ENCODE measurements at places on chromosomes 7 and 10.
A peak's percentile ranks its signal among the peaks of the same experiment; 100 is the strongest.

GRCh38 chr10:46558122-46558391, 1.6 kb upstream of the GPRIN2 start:
- no peak for DNase-seq

DNA sequence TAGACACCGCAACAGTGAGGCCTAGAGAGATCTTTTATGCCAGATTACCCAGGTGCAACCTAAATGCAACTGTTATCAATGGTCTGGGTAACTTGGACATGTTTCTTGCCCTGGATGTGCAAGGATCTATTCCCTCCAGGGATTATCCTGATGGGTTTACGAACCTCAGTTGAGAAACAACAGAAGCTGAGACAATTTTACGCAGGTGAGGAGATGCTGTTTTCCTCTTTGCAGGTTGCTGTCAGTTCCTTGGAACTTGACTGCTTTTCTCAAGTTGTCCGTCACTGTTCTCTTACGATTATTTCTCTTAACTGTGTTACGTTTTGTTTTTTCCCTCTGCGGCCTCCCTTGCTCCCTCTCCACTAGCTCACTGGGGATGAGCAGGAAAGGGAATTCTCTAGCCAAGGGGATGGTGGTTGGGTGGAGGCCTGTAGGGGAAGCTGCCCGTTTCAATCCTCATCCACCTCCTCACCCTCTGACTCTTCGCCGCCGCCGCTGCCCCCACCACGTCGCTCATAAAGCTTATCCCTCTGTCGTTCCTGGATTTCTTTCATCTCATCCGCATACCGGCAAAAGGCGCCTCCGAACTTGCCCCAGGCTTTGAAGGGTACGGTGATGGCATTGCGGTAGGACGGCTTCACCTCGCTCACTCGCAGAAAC, 1.2 kb downstream of the PURB start:
- no peak for DNase-seq

DNA sequence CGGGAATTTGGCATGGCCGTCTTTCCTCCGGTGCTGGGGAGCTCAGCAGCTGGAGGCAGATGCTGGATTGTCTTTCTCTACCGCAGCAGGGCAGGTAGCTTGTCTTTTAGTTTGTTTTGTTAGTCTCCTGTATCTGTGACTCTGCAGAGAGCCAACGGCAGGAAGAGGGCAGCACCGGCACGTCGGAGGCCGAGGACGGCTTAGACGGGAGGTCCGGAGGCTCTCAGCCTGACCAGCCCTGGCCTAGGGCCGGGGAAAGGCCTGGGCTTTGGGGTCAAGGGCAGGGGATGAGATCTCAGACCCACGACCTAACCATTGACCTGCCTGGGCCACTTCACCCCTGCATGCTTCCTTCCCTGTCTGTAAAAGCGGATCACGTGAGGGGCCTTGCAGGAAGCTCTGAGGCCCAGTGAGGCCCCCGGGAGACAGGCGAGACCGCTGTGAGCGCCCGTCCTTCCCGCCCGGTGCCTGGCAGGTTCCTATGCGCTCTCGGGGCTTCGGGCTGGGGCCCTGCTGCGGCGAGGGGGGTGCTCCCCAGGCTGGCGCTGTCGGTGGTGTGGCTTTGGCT, 72.7 kb downstream of the LHPP start:
- DNase-seq, result peak; percentile 30

- no peak for DNase-seq
These were observed 126.1 kb upstream of the PRSS58 start for GRCh38 chr7:142383841-142384492.

DNA sequence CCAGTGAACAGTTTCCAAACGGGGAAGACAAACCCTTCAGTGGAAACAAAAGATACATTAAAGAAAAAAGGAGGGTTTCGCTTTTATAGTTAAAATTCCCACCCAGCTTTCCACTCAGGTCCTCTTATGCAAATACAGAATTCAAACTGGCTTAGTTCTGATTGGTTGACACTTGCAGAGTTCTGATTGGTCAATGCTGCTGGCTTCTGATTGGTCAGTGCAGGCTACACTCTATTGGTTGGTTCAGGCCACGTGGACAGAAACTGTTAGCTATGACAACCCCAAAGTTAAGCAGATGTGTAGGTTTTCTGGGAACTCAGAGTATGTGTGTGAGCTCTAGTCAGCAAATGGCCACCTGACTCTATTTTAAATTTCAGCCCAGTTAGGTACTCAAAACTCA, 80.0 kb downstream of the FBXL13 start:
- no peak for DNase-seq

- DNase-seq, result no peak
These were observed 288.3 kb downstream of the CAMK1D start for GRCh38 chr10:12637649-12638048.

GRCh38 chr10:29470355-29470705, 164.4 kb downstream of the SVIL start:
- no peak for DNase-seq

GRCh38 chr7:112399501-112399900, 50.8 kb upstream of the IFRD1 start:
- DNase-seq, result peak; percentile 81

- no peak for DNase-seq
These were observed 9.5 kb upstream of the ASAH2 start for GRCh38 chr10:50260791-50261281.

DNA sequence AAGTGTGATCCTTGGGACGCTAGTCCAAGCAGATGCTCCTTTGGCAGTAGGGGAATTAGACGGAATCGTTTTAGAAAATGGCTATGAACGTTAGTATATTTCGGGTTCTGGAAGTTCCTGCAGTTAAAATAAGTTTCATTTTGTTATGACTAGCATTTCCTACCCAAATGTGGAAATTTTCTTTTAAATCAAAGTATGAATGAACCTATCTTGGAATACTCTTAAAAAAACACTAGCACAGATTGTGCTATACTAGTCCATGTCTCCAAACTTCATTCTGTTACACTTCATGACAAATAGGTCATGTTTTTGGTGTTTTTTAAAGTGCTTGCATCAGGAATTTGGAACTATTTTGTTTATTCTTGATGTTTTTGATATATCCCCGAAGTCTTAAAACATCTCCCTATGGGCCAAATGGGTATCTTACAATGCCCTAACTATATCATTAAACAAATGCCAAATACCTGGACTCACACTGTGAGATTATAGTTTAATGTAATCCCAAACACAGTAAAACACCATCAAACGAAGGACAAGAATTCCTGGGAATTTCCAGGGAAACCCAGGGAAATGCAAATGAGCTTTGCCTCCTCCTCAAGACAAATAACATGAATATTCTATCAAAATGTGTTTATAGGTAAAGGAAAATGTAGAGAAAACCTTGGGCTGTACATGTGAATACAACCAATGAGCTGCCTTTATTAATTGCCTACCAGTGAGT, 75.9 kb upstream of the PTPRZ1 start:
- DNase-seq, result no peak

DNA sequence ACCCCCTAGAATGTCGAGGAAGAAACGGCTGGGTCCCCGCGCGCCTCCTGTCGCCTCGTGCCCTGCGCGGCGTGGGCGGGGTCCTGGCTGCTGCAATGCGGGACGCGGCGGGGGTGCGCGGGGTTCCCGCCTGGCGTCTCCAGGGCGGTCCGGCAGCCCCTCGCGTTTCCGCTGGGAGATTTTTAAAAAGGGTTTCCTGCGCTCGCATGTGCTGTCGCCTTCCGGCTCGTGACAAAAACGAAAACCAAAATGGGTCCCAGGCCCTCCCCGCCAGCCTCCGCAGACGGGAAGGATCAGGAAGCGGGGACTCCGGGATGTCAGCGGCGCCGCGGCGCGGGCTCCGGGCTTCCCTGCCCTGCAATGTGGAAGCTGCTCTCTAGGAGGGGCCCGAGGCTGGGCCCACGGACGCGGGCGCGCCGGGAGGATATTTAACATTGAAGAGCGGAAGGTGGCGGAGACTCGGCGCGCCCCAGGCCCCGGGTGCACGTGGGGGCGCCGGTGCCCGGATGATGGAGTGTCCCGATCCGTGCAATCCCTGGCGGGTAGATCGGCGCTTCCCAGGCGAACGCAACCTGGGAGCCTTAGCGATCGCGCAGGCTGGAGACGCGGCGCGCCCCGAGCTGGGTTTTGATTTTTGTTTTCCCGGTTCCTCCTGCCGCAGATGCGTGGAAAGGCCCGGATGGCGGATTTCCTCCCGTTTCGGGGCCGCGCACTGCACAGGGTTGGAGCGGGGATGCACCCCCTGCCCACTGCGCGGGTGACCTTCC, 1.0 kb downstream of the PFKP start:
- DNase-seq, result peak; percentile 68

Measured in fibroblast of the aortic adventitia (primary cell).